ENCODE measurements at places on chromosomes 2 and 18. TPM values are rescaled to one million over a fixed set of nuclear protein-coding genes. Genes with fewer than 3 reads are reported as not detected.
A peak's percentile ranks its signal among the peaks of the same experiment; 100 is the strongest.

DNA sequence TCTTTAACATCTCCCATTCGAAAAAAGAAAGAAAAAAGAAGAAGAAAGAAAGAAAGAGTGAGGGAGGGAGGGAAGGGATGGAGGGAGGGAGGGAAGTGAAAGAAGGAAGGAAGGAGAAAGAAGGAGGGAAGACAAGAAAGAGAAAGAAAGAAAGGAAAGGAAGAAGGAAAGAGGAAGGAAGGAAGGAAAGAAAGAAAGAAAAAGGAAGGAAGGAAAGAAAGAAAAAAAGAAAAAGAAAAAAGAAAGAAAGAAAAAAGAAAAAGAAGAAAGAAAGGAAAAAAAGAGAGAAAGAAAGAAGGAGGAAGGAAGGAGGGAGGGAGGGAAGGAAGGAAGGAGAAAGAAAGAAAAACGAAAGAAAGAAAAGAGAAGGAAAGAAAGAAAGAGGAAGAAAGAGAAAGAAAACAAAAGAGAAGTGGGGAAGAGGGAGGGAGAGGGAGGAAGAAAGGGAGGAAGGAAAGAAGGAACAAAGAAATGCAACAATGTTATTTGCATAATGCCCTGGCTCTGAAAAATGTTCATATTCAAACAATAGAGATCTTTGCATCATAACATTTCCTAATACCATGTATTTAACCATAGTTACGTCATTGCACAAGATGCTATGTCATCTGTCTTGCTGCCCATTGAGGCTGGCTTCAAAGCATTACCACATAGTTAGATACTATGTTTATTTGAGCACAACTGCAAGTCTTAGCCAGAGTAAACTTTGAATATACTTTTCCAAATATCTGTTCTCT lies 550.6 kb downstream of the DSC3 start:
- DNase-seq: no peak

DNA sequence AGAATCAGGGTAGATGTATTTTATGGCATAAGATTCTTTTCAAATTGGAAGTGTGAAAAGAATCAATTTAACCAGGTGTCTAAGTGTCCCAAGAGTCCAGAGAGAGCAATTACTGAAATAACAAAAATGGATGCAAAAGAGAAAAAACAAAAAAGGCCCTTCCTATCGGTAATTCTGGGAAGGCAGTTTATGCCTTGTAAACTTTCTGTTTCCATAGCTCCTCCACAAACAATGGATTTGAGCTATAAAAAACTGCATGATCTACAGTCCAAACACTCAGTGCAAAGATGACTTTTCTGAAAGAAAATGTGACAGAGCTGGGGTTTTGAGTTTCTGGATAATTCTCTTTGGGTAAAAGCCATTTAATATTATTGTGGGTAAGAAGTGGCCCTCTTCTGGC lies 366.1 kb downstream of the EN1 start:
- DNase-seq: no peak

Gene NDC80
- total RNA-seq: 34.1 TPM

DNA sequence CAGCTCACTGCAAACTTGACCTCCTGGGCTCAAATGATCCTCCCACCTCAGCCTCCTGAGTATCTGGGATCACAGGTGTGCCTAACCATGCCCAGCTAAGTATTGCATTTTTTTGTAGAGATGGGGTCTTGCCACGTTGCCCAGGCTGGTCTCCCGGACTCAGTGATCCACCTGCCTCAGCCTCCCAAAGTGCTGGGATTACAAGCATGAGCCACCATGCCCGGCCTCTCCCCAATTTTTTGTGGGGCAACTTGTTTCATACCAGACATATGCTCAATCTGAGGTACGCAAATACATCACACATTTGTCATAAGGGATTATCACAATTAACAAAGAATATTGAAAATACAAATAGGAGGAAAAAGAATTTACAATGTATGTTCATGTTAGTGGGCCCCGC lies 27.7 kb downstream of the LGALSL start:
- no peak for DNase-seq

- no peak for DNase-seq
Observed at GRCh38 chr2:208708486-208708885, 301.9 kb downstream of the PTH2R start.

GRCh38 chr2:100235098-100235497 lies 87.2 kb downstream of the LONRF2 start:
- no peak for DNase-seq

GRCh38 chr2:204356151-204356641 lies 189.1 kb upstream of the PARD3B start:
- no peak for DNase-seq

- DNase-seq: peak; percentile 80
Observed at GRCh38 chr2:240560084-240560479, at the start of gene DUSP28. TSS of gene DUSP28 (plus strand) at chr2:240560357. CDS start at chr2:240560685, 328 bp downstream.

Gene RTP5
- not detected for total RNA-seq

DNA sequence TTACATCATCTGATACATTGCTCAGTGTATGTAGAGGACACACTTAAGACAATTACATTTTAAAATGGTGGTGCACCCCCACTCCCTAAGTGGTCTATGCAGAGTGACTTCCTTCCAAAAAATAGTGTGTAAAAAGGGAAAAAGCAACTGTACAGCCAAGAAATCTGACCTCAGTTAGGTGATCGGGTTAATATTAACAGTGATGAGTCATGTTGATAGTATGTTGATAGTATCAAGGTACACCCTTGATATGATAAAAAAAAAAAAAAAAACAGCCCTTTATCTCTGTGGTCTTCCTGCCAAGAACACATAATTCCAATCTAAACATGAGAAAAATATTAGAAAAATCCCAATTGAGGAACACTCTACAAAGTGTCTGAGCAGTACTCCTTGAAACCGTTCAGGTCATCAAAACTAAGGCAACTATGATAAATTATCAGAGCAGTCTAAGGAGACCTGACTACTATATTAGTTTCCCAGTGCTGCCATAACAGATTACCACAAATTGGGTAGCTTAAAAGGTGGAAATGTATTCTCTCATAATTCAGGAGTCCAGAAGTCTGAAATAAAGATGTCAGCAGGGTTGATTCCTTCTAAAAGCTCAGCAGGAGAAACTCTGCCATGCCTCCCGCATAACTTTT lies 171.9 kb downstream of the ARHGAP28 start:
- DNase-seq: no peak

Gene AKAIN1
- total RNA-seq: not detected

DNA sequence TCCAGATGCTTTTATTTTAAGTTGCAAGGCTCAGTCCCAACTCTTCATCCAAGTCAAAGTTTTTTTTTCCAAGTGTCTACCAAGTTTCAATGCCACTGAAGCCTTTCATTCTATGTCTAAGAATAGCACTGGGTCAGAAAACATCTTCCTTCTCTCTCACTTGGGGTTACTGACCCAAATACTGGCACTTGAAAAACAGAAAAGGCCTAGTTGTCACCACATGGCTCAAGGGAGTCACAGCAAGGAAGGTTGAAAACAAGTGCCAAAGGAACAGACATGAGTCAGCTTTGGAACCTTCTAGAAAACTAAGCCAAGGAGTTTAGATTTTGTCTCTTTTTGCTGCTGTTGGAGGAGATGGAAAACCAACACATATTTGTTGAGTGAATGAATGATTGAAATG lies 146.5 kb downstream of the COPS8 start:
- no peak for DNase-seq

DNA sequence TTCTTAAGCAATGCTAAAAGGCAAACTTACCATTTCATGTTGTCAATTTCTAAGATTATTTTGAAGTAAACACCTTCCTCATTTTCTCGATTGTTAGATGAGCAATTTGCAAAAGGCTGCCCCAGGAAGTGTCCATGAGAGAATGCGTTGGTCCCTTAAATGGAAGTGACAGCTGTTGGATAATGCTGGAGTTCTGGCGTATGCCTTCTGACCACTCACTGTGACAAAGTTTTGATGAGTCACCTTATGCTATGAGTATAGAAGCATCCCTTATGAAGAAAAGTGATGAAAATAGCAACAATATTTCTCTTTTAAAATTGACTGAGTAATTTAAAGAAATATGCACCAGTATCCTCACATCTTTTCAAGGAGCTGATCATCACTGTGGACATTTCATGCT lies 1497.5 kb downstream of the DPP10 start:
- no peak for DNase-seq

Gene IL1R1
- total RNA-seq: 3.6 TPM

Gene CCDC85A
- total RNA-seq: 0.03 TPM

DNA sequence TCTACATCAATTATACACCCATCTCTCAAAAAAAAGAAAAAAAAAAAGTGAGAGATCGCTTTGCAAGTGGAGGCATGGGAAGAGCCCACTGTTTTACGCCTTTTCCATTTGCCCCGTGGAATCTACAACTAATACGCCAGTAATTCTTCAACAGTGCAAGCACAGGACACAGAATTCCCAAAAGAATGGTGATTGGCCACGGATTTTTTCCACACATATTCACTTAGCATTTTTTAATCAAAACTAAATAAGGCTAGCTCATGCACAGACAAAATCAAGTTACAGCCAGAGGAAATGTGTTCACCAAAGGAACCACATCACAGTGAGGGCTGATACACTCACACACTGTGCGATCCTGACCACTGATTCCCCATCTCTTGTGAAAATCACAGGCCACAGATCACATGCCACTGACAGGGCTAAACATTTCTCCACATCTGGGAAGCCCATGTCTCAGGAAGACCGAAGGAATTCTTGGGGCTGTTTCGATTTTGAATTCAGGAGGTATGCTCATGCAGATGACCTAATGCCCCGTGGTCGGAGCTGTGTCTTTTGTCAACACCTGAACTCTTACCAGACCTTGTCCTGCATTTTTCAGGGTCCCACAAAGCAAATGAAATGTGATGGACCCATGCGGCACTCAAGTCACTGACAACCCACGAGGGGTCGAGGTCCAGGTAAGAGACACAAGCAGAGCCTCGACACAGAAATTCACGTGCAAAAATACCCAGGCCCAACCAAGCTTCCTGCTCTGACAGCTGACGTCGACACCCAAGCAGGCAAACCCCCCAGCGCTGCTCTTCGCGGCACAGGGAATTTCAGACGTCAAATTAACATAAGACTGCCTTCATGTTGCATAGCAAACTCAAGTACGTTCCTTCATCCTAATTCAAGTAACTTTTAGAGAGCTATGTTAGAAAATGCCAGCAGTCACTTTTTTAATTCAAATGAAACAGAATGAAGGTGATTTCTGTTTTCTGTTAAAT lies 69.6 kb downstream of the ZNF516 start:
- no peak for DNase-seq
